ENCODE measurements at places on chromosomes 11 and 22.

DNA sequence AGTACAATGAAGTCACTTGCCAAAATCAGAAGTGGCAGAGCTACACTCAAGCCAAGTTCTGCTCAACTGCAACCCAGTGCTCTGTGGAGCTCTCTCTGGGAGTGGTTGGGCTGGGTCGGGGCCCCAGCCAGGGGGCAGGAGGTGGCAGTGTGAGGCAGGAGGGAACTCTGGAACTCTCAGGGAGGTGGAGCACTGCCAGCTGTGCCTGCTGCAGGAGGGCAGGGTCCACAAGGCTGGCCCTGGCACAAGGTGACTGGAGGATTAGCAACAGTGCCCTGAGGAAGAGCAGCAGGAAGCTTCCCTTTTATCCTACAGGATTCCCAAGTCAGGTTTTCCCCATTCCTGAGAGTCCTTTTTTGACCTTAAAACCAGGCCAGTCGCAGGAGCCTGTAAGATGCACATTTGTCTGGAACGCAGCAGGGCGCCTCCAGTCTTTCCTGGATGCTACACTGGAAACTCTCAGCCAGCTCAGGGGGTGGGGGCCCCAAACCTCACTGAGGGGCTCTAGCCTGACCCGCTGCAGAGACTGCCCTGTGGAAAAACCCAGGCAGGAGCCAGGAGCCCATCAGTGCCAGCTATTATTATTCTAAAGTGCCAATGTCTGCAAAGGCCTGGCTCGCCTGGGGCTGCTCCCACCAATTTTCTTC, 31.8 kb downstream of the DKK3 start:
- DNase-seq = no peak

DNA sequence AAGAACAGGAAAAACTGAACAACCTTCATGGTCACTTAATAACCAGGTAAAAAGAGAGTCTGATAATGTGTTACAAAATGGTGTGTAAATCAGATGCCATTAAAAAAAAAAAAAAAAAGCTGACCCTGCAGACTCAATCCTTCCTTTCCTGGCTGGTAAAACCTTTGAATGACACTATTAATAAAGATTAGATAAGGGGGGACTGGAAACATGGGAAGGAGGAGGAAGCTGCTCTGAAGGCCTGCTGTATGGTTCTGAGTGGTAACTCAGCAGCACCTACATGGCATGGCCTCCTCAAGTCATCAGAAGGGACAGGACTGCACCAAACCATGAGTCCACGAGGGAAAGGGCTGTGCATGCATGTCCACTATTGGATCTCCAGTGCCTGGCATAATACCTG, 18.0 kb upstream of the SWAP70 start:
- DNase-seq = no peak

DNA sequence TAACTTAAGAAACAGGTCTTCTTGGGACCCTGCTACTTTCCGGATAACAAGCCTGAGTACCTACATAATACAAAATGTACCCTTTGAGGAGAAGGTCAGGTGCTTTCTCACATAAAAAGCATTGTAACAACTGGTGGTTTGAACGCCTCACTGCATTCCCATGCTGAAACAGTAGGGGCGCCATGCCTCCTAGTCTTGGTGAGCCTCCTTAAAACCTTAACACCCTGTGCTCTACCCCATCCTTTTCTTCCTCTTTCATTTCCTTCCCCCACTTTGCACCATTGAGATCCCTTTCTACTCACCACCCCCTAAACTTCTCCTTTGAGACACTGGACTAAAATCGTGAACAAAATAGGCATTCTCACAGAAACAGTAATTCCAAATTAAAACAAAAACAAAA, 729.3 kb downstream of the NTM start:
- no peak for DNase-seq

DNA sequence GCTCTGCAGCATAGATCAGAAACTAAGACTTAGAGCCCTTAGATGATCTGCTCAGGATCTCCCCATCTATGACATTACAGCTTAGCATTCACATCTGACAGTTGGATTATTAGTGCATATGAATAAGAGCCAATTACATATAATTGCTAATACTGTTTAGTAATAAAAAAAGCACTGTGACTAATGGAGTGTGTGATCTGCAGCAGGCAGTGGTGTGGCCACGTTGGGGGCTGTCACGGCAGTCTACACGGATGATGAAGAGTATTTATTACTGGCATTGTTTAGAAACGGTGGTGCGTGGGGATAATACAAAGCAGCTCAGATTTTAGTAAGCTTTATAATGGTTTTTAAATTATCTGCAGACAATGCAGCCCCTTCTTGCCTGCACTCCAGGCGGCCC, 93.5 kb upstream of the TIMP3 start:
- DNase-seq = no peak

GRCh38 chr22:35742342-35743100, 24.8 kb downstream of the APOL5 start:
- DNase-seq = no peak

DNA sequence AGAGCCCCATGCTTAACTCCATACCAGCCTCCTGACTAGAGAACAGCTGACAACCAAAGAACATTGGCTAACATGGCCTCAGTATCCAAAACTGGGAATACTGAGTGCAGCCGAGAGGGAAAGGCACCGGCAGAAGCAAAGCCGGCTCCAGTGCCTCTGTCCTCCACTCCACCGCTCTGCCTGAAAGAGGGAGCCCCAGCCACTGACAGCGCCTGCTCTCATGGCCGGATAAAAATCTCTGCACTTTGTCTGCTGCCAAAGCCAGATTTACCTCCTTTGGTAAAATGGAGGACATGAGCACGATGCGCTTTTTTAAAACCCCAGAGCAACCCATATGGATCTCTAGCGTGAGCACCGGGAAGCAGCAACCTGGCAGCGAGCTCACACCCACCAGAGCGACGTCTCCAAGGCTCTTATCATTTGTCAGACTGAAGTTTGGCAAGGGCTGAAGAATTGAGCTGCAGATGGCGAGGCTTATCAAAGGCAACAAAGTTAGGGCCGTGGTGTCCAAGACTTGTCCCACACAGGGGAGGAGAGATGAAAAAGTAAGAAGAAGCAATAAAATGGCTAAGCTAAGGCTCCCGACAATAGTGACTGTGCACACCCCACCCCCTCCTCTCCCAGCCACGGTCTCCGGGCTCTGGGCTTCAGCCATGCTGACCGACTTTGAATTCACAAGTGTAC, 71.4 kb downstream of the EFCAB6 start:
- DNase-seq = no peak

DNA sequence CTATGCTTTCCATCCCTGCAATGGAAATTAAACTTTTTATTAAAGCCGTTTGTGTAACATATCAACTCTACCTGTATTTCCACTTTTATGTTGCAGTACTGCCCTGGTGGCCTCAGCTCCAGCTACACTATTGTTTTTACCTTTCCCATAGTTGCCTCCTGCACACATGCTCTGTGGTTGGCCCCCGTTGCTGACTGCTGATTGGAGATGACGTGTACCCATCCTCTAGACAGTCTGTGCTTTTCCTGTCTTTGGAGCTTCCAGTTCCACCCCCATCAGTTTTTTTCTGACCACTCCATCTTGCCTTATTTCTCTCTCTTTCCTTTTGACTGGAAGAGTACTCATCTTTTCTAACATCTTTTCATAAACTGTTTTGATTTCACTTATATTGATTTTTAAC, 123.8 kb downstream of the TEAD1 start:
- no peak for DNase-seq

- DNase-seq = peak; percentile 65
These were observed 7.7 kb downstream of the LPXN start for GRCh38 chr11:58567889-58568512.

DNA sequence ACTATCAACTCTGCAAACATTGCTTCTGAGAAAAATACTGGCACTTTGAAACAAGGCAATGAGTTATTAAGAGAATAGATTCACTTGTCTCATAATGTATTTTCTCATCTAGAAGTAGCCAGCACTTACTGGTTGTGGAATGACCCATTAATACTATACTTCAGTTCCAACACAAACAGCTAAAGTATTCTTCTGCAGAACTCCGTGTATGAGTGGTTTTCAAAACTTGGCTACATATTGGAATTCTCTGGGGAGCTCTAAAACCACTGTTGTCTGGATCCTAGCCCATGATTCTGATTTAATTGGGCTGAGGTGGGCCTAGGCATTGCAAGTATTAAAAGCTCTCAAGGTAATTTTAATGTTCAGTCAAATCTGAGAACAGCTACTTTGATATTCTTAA, 1416.4 kb upstream of the RAG2 start:
- DNase-seq = no peak

GRCh38 chr22:43591380-43591779, 179.6 kb downstream of the MPPED1 start:
- no peak for DNase-seq

GRCh38 chr11:38990841-38991240, 2392.8 kb upstream of the RAG2 start:
- DNase-seq = no peak

GRCh38 chr11:119531623-119532022, 108.7 kb upstream of the THY1 start:
- DNase-seq = no peak

DNA sequence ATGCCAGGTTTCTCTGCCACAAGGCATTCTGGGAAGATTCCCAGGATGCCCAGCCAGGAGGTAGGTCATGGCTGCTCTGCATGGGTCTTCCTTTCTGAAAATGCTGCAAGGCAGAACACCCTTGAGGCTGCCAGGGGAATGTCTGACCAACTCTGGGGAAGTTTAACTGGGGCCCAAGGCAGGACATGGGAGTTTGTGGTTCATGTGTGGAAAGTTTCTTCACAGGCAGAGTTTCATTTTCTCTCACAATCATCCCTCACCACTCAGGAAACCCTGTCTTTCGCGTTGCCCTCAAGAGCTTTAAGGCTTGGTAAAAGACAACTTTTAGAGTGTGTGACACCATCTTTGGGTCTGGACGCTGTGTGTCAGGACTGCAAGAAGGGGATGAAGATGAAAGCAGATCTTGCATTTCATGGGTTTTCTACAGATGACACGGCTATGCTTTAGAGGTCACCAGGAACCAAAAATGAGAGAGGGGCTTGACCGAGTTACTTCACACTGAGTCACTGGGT, 133.5 kb downstream of the CD44 start:
- DNase-seq = peak; percentile 30

- DNase-seq = no peak
These were observed 33.1 kb upstream of the NCAM1 start for GRCh38 chr11:112928136-112928535.

GRCh38 chr11:126165311-126165720, 46.1 kb downstream of the RPUSD4 start:
- no peak for DNase-seq

DNA sequence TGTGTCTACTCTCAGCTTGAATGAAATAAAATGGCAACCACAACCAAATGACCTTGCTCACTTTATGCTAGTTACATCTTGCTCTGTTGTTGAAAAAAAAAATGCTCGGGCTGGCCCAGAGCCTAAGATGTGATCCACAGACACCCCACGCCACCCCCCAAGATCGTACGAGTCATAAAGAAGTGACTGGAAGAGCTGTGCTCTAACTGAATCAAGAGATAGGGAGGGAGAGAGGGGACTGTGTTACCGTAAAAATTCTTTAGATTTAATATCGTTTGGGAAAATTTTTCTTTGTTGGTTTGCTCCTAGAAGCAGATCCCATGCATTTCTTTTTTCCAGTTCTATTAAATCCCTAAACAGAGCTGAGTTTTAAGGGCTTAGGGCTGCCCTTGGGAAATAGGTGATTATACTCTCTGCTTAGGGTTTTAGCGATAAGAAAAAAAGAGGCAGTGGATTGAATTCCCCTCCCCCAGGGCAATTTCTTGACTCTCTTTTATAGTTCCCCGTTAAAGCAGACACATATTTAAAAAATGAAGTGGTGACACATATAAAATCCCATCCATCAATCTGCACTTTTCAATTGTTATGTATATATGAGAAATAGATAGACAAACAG, 14.5 kb downstream of the MAML2 start:
- no peak for DNase-seq

- DNase-seq = no peak
These were observed 116.8 kb upstream of the BMAL1 start for GRCh38 chr11:13160806-13161205.

- DNase-seq = no peak
These were observed 7.0 kb downstream of the OR9G1 start for GRCh38 chr11:56705784-56706396.

GRCh38 chr11:316891-317301, 3.1 kb downstream of the IFITM1 start:
- no peak for DNase-seq

GRCh38 chr11:61996933-61997332, 29.5 kb upstream of the FTH1 start:
- no peak for DNase-seq

DNA sequence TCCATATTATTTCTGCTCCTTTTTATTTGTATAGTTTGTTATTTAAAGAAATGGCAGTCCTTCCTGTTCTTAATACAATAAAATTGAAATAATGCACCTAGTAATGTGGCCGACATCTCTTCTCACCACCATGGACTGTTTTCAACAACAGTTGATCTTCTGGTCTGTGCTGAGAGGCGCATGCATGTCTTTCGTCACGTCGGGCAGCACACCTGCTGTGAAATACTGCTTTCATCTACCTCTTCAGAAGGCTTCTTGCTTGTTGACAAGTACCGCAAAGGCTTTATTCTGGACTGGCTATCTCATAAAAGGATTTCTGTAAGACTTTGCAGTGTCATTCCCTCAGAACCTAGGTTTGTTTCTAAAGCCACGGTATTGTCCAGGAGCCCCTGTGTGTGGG, 13.9 kb upstream of the MYO18B start:
- DNase-seq = no peak

- no peak for DNase-seq
These were observed 8.1 kb upstream of the PLAAT3 start for GRCh38 chr11:63622323-63622722.

DNA sequence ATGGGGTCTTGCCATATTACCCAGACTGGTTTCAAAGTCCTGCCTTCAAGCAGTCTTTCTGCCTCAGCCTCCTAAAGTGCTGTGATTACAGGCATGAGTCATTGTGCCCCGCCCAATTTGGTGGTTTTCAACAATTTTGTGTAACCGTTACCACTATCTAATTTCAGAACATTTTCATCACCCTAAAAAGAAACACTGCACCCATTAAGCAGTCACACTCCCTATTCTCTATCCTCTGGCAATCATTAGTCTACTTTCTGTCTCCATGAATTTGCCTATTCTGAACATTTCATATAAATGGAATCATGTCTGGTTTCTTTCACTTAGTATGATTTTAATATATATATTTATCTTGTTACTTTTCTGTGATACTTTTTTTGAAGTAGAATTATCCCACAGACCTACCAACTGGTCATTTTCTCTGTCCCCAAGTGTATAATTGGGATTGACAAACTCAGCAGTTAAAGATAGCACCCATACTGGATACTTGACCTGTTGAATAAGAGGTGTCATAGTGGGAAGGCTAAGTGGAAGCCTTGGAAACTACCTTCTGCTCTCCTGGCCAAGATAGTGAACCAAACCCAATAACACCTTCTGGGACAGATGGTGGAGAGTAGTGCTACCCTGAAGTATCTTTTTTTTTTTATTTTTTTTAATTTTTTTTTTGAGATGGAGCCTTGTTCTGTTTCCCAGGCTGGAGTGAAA, 64.8 kb downstream of the STIM1 start:
- peak; percentile 40 for DNase-seq

GRCh38 chr11:15204711-15205110, 90.0 kb downstream of the INSC start:
- no peak for DNase-seq

All from stimulated activated CD4-positive, alpha-beta T cell treated with anti-CD3 and anti-CD28 coated beads, TNF-alpha, amount 100 ng/mL, for 24 hours (primary cell).